Lung microvascular endothelial cell (primary cell): ENCODE measurements at places on chromosomes 4 and X. TPM values are rescaled to one million over a fixed set of nuclear protein-coding genes. Genes with fewer than 3 reads are reported as not detected.

NEXMIF gene
- total RNA-seq: under 0.01 TPM in 1 of 2 replicates, not detected in the other

CYTL1 gene
- 4.6 and 17.0 TPM in 2 replicates for total RNA-seq

PAK3 gene
- 0.65 and 2.2 TPM in 2 replicates for total RNA-seq

TENM3 gene
- 21.4 and 45.4 TPM in 2 replicates for total RNA-seq

HS3ST1 gene
- total RNA-seq: 1.3 and 2.2 TPM in 2 replicates
